Stimulated activated naive CD4-positive, alpha-beta T cell (primary cell): ENCODE measurements at places on chromosomes 7 and 10.

DNA sequence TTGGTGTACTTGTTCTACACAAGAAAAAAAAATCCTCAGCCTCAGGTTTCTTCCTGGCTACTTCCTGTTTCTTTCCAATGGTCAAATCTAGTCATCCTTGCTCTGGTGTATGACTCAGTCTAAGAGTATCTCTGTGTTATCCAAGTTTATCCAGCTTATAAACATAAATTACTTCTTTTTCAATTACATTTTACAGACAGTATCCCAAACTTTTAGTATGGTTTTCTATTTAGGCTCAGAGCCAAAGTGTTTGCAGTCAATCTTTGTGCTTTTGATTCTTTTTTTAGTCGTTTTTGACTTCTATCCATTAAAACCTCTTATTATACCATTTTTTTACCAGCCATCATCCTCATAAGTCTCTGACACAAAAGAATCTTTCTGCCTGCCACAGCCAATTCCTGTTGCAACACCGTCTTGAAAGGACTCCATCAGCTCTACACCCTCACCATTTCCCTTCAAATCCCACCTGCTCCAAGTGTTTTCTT is 294.6 kb downstream of the PTEN start:
- no peak for DNase-seq

GRCh38 chr10:70561070-70561469 is 41.5 kb downstream of the PRF1 start:
- no peak for DNase-seq

DNA sequence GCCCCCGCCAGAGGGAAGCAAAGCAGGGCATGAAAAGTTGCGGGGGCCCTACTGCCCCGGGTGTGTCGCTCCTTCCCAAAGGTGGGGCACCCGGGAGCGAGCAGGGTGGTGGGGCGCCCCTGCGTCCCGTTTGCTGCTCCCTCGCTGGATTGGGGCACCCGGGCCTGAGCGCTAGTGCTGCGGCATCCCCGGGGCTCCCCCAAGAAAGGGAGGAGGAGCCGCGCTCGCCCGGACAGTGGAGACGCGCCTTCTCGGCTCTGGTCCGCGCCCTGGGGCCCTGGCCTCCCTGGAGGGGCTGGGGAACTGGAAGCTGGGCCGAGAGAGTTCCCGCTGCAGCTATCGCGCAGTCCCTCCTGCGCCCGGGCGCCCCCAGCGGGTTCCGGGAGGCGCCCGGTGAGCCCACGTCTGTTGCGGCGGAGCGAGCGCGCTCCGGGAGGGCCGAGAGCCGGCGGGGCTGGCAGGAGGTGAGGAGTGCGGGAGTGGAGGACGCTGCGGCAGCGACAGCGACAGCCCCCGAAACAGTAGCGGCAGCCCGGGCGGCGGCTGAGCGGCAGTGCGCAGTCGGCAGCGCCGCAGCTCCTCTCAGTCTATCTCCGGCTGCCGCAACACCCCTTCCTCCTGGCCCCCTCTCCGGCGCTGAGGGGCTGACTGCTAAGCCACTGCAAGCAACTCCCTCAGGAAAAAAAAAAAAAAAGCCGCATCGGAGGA is 504 bp upstream of the BMPER start:
- DNase-seq = no peak

DNA sequence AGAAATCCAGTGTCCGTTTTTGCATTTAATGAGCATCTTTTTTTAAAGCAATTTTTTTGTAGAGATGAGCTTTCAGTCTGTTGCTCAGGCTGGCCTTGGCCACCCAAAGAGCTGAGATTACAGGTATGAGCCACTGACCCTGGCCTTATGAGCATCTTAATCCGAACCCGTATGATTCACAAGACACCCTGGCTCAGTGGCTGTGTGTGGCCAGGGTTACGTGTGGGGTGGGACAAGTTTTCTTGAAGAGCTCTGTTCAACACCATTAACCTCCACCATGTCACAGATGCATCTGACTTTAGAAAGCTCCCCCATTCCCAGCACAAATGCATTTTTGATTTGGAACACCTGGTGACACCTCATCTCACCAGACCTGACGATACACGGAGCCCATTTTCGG is 166.5 kb upstream of the PITRM1 start:
- no peak for DNase-seq

DNA sequence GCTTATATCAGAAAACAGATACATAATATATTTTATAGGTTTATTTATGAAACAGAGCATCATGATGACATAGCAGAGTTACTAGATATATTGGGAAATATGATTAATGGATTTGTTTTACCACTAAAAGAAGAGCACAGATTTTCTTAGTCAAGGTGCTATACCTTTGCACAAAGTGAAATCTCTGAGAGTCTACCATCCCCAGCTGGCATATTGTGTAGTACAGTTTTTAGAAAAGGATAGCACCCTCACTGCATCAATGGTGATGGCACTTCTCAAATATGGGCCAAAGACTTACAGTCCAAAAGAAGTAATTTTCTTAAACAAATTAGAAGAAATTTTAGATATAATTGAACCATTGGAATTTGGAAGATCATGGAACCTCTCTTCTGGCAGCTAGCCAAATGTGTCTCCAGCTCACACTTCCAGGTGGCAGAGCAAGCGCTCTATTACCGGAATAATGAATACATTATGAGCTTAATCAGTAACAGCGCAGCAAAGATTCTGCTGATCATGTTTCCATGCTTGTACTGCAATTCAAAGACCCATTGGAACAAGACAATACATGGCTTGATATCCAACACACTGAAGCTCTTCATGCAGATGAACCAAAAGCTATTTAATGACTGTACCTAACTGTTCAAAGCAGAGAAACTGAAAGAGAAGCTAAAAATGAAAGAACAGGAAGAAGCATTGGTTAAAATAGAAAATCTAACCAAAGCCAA is 21.9 kb upstream of the CREB3L2 start:
- DNase-seq = no peak

GRCh38 chr10:110803830-110804338 is 67.8 kb upstream of the PDCD4 start:
- peak; percentile 12 for DNase-seq

GRCh38 chr10:118595598-118596425 is at the start of gene PRLHR:
TSS of gene PRLHR (minus strand) at chr10:118595648. CDS start at chr10:118595244, 404 bp downstream.
- no peak for DNase-seq

DNA sequence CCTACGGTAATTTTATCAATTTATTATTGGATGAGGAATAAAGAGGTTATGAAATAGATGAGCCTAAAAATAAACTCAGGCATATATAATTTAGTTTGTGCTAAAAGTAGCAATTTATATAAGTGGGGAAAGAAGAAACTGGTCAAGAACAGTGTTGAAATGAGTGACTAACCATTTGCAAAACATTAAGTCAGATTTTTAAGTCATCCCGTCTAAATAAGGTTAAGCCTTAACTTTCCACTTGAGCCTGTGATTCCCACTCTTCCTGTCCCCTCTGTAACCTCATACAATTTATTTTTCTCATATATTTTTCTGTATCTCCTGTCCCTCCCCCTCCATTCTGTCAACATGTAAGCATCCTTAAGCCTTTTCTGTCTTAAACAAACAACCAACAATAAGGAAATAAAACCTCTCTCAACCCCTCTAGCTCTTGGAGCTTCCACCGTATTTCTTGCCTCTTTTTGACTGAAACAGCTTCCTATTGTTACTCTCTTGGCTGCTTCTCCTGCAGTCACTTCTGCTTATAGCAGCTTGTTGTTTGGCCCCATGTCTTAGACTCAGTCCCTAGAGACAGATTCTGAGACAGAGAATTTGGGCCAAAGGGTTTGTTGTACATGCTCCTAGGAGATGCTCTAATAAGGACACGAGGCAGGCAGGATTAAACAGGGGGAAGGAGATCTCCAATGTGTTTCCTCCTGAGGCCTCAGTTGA is 109.7 kb downstream of the GNAI1 start:
- no peak for DNase-seq

DNA sequence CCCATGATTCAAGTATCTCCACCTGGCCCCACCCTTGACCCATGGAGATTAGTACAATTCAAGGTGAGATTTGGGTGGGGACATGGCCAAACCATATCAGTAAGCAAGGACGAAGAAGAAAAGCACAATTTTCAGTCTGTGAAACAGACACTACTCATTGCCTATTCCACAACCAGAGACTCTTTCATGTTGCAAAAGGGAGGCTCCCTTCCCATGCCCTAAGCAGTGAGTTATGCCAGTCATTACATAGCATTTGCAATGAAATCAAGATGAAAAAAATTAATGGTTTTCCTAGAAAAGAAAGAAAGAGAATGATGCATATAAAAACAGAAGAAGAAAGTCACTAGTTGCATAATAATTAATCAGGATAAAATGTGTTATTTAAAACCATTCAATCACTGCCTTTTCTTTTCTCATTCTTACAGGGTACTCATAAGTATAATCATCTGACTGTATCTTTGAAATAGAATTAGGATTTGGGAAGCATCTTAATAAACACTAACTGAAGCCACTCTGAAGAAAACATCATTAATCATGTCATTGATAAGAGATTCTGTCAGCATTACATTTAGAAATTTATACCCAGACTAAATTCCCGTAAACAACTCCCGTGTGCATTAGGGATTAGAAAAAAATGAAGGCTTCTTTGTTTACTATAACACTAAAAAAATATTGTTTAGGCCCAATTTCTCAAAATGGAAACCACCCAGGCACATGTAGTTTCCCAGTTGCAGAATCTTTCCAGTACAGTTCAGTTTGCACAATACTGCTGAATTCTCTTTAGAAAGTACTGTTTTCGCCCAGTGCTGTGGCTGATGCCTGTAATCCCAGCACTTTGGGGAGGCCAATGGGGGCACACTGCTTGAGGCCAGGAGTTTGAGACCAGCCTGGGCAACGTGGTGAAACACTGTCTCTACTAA is 9.1 kb downstream of the PRPS1L1 start:
- DNase-seq = no peak

DNA sequence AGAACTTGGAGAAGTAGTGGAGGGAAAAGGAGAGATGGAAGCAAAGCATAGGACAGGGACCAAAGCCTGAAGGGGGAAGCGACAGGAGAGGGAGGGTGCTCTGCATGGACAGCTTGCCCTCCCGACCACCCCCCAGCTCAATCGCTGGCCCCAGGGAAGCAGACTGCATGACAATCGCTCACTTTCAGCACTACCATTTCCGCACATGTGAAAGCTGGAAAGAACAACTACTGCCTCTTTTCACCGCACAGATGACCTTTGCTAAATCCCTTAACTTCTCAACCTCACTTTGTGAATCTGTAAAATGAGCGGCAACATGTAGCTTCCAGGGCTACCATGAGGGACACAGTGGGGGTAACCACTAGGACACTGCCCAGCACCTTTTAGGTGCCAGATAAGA is 17.1 kb downstream of the VOPP1 start:
- DNase-seq = no peak

DNA sequence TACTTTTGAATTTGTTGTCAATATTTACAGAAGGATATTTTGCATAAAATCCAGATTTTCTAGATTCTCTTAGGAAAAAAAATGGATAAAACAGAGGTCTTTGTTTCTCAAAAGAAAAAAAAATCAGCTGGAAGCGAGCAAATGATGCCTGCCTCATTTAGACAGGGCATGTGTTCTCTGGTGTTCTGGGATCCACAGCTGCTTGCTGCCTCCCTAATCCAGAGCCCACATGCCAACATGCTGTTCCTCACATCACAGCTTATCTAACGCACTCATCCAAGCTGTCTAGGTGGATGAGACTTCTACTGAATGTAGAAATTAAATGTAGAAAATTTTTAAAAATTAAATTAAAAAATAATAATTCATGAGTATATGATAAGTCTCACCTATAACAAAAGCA is 630.1 kb downstream of the SORCS1 start:
- DNase-seq = no peak

DNA sequence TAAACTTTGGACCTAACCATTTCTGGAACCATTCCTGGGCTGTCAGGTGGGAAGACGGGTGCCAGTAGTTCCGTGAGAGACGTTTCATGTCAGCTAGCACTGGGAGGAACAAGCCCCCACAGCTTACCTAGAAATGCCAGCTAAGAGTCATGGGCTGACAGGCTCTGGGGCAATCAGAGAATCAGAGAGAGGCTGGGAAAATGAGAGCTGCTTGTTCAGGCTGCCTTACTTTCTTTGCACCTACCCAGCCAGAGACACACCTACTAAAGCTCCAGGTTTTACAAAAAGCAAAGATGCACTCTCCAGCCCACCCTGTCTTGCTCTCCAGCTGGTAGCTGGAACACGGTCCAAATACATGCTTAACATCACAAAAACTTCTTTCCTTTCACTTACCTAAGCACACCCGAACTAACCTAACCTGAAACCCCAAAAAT is 688 bp downstream of the PTN start:
- no peak for DNase-seq
